ENCODE measurements at places on chromosomes 3 and 15.
A peak's percentile ranks its signal among the peaks of the same experiment; 100 is the strongest.

DNA sequence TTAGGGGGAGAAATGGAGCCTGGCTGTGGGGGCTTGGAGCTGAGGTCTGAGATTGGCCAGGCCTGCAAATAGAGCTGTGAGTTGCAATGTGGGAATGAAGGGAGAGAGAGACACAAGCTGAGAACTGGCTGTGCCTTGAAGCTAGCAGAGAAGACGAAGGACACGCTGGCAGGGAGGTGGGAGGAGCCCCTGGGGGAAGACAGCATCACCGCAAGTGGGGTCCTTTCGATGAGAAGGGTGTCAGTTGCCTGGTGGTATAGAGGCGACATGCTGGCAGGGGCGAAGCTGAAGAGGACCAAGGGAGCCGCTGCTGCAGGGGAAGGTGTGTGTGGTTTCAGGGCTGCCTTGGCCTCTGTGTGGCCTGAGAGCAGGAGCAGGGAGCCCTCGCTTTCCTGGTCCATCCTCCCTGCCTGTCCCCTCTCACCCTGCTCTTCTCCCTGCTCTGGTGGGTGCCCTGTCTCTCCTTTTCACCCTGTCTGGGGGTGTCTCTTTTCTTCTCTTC, 5.5 kb downstream of the RHCG start:
- no peak for DNase-seq

GRCh38 chr3:58188173-58188564, 22.6 kb downstream of the DNASE1L3 start:
- DNase-seq: no peak

GRCh38 chr15:58475573-58476524, 44.1 kb downstream of the LIPC start:
- no peak for DNase-seq

- no peak for DNase-seq
These were observed 1.6 kb upstream of the KY start for GRCh38 chr3:134652409-134652831.

GRCh38 chr3:150104564-150104963, 133.9 kb upstream of the PFN2 start:
- DNase-seq: no peak

GRCh38 chr15:100457201-100457600, 71.5 kb downstream of the CERS3 start:
- DNase-seq: no peak

DNA sequence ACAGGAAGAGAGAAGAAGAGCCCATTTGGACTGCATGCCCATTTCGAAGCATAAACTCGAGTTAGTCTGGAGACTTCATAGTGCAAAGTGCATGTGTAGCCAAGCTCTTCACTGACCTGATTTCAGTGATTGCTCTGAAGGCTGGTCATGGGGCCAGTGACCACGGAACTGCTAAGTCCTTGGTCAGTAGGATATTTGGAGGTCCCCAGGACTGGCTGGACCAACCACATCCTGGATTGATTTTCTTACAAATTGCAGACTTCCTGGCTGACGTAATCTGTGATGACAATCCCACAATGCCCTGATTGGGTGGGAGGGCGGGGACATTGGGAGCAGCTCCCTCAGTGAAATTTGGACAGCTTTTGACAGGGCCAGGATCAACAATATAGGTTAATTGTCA, 233.4 kb downstream of the CACNA2D3 start:
- no peak for DNase-seq

DNA sequence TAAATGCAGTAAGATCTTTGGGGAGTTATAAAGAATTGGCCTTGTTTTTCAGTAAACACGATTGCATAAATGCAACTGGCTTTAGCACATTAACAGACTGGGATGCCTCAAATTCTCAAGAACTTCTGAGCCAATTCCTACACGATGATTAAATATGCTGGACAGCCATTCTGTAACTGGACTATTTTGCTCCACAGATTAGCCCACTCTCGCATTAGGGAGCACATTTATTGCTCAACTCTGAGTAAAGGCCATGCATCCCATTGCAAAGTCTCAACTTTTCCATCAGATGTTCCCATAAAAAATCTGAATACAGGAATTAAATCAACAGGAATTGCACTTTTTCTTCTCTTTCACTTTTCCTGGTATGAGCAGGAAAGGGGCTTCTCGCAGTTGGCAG, 66.7 kb upstream of the PRICKLE2 start:
- no peak for DNase-seq

DNA sequence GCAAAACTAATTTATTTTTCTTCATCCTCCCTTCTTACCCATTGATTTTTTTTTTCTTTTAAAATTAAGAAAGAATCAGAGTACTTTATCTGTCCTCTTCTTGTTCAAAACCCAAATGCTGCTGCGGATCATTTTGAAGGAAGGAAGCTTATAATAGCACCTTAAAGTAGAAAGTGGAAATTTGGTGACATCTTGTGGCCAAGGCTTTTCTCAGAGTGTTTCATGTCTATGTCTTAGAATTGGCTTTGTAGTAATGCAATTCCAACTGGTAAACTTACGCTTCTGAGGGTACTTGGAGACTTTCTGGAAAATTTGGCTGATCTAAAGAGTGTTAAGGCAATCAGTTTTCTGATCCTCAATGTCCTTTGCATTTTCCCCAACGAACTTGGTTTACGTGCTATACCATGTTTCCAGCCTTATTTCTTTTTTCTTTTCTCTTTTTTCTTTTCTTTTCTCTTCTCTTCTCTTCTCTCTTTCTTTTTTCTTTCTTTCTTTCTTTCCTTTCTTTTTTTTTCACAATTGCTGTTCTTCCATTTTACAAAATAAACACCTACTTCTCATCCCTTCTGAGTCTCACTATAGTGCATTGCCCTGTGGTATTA, 30.7 kb downstream of the C3orf38 start:
- no peak for DNase-seq

- DNase-seq: no peak
These were observed 535.1 kb downstream of the NLGN1 start for GRCh38 chr3:173932624-173933023.

- DNase-seq: no peak
These were observed at the start of gene TJP1 for GRCh38 chr15:29822100-29822683. TJP1 (minus strand) TSS chr15:29822468; CDS start chr15:29822028, 440 bp downstream.

DNA sequence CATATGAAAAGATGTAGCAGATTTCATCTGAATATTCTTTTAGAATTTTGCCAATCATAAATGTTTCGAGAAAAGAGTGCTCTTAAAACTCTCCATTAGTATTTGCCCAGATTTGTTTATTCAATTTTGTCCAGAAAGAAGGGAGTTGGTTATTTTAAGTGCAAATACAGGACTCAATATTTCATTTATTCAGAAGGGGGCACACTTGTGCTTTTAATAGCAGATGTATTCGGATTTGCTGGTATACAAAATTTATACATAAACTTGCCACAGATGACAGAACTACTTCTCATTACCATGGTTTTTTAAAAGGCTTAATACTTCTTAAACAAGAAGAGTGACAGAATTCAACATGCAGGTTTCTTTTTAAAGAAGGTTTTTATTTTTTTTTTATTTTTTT, 69.8 kb upstream of the GRM7 start:
- no peak for DNase-seq

- no peak for DNase-seq
These were observed 2.8 kb upstream of the CD47 start for GRCh38 chr3:108093616-108094015.

- DNase-seq: no peak
These were observed 17.5 kb upstream of the GASK1A start for GRCh38 chr3:42961633-42962032.

DNA sequence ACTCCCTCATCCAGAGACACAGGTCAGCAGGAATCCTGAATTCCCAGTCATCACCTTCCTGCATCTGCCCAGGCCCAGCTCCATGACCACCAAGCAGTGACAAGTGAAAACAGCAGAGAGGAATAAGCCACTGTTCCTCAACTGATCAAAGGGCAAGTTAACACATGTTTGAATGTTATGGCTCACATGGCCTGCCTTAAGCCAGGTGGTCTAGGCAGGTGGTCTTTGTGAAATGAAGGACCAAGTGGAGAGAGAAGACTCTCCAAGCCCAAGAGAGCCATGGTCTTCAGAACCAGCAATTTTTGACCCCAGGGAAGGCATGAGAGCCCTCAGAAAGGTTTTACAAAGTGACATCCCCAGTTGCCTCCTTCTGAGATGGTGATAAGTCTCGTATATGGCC, 161.8 kb downstream of the EPHB1 start:
- DNase-seq: no peak

GRCh38 chr15:42453826-42454225, 37.1 kb downstream of the ZNF106 start:
- DNase-seq: no peak

GRCh38 chr15:99850517-99850916, 117.3 kb upstream of the LYSMD4 start:
- DNase-seq: no peak

GRCh38 chr3:172404237-172404962, 43.9 kb downstream of the GHSR start:
- DNase-seq: no peak

- no peak for DNase-seq
These were observed 9.8 kb upstream of the OR5K4 start for GRCh38 chr3:98343647-98344507.

DNA sequence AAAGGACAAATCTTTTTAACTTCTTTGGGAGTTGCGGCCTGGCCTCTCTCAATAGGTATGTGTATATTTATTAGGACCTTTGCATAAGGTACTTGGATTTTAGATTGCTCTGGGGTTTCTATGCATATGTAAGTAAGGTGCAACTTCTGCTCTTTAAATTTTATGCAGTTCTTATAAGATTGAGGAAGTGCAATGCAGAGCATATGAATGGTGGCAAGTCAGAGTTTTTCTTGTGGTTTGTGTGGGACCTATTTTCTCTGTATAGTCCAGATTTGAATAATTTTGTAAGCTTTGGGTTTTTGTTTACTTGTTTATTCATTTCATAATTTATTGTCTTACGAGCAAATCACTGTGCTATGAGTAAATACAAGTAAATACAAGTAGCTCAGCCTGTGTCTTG, 101.5 kb downstream of the ATG7 start:
- DNase-seq: no peak

GRCh38 chr15:69755551-69756310, 303.1 kb downstream of the RPLP1 start:
- peak; percentile 74 for DNase-seq

DNA sequence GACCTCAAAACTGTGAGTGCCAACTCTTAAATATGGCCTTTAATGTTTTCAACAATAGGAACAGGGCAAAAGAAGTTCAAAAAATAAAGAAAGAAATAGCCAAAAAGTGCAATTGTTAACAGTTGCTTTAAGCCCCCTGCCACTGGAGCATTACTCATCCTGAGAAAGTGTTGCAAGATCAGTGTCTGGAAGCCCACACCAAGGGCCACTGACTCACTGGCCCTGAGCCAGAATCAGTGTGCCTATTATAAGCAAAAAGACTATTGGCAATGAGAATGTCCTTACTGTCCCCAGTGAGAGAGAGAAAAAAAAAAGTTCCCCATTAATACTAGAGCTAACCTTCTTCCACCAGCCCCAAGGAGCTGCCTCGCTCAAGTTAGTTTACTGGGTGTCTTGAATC, 480.1 kb upstream of the ZNF385D start:
- no peak for DNase-seq

GRCh38 chr3:57959423-57960173, 48.6 kb upstream of the FLNB start:
- DNase-seq: no peak

GRCh38 chr15:71136793-71137518, 21.7 kb downstream of the THSD4 start:
- no peak for DNase-seq

DNA sequence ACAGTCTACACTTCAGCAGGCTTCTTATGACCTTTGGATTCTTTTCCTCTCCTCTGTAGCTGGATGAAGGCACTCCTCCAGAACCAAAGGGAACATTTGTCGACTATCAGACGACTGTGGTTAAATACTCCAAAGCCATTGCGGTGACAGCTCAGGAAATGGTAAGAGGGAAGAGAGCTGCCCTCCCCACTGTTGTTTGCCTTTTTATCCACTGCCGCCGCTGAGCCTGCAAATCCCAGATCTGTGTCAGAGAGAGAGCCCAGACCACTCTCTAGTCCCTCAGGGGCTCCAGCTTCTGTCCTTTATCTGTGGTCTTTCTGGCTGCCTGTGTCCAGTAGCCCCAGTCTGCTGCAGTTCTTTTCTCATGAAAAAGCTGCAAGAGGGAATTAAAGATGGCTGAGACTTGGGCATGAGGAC, 261.5 kb upstream of the TPM1 start:
- DNase-seq: no peak

Data from activated CD8-positive, alpha-beta memory T cell treated with anti-CD3 and anti-CD28 coated beads for 4 hours (primary cell).